ENCODE measurements at places on chromosomes 16 and 17. TPM values are rescaled to one million over a fixed set of nuclear protein-coding genes. Genes with fewer than 3 reads are reported as not detected.

RAB37 gene
- total RNA-seq, result 1.0 TPM

LONP2 gene
- 22.2 TPM for total RNA-seq

GUCY2D gene
- total RNA-seq, result 0.03 TPM

CUEDC1 gene
- total RNA-seq, result 45.5 TPM

NHERF1 gene
- 298 TPM for total RNA-seq

RNF222 gene
- total RNA-seq, result not detected

HBQ1 gene
- total RNA-seq, result not detected

MMP28 gene
- total RNA-seq, result 0.25 TPM

KRTAP9-8 gene
- not detected for total RNA-seq

SLC16A11 gene
- not detected for total RNA-seq

OR1A1 gene
- not detected for total RNA-seq

CES4A gene
- total RNA-seq, result 3.0 TPM

CCL8 gene
- total RNA-seq, result not detected

PLCG2 gene
- total RNA-seq, result 1.6 TPM

DLG4 gene
- total RNA-seq, result 1.6 TPM

RPGRIP1L gene
- total RNA-seq, result 4.1 TPM

PKMYT1 gene
- 86.3 TPM for total RNA-seq

SLC2A4 gene
- 0.38 TPM for total RNA-seq

KRTAP4-4 gene
- total RNA-seq, result not detected

BIRC5 gene
- total RNA-seq, result 114 TPM

ELMO3 gene
- 57.4 TPM for total RNA-seq

RTN4RL1 gene
- total RNA-seq, result not detected

C17orf113 gene
- total RNA-seq, result 3.7 TPM

GRCh38 chr16:69171325-69172084 lies 15.5 kb upstream of the SNTB2 start:
- DNase-seq, result no peak

GRCh38 chr17:49582789-49583188 lies 7.1 kb downstream of the NXPH3 start:
- DNase-seq, result no peak

DNA sequence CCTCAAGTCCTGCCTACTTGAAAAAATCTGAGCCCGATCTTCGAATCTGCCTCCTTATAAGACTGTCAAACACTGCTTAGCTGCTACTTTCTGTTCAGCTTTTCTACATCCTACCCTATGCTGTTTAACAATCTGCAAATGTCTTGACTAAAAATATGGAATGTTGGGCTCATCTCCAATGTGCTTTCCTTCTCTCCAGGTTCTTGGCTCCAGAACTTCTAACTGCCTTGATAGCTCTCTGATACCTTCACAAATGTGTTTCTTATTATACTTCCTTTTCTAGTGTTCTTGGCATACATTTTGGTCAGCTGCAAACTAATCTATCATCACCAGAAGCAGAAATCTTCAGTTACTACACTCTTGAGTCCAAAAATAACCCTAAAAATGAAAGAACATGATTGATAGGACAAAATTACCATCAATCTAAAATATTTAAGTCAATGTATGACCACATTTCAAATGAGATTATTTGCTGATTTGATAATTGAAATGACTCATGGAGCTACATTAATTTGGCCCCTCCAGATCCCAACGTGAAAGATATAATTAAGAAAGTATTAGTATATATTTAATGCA lies 372.3 kb upstream of the MON1B start:
- DNase-seq, result no peak

GRCh38 chr17:7634384-7634783 lies 4.4 kb downstream of the SHBG start:
- DNase-seq, result peak; percentile 20

- no peak for DNase-seq
Measured at GRCh38 chr16:69239851-69240250, 52.9 kb downstream of the SNTB2 start.

DNA sequence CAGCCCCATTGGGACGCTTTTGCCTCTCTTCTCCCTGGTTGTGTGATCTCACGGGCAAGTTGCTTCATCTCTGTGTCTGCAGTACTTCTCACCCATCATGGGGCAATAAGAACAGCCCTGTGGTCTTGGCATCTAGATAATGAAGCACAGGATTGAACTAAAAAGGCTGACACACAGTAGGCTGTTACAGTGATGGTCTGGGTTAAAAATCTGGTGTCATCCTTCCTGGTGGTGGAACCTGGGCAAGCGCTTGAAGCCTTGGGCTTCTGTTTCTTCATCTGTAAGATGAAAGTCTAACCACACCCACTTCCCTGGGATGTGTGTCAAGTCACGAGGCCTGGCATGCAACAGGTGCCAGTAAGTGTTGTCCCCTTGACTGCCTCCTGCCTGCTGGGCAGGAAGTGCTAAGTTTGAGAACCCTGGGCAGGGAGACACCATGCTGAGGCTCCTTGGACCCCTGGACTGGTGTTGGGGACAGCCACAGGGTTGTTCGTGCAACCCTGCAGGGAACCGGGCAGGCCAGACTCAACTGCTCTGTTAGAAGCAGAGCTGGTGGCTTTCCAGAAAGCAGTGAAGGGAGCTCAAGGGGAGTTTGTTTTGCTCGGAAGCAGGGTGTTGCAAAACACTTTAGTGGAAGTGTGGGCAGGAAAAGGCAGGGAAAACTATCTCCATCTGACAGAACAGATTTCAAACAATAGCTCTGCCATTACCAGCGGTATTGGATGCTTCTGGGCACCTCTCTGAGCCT lies 5.9 kb upstream of the MAP2K3 start:
- DNase-seq, result no peak

DNA sequence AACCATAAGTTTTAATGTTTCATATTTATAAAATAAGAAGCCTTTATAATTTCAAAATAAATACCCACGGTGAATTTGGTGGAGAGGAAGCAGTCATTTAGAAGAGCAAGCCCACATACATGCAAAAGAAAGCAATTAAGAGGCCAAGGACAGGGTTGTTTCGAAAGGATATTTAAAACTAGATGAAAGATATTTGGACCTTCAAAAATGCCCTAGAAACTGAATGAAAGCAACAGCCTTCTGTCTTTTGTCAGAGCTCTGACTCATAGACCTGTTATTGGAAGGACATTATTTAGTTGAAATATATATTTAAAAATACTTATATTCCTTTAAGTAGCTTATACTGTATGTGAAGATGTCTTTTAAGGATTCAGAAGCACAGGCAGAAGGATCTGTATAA lies 8.6 kb upstream of the METTL9 start:
- DNase-seq, result no peak

- DNase-seq, result no peak
Measured at GRCh38 chr16:52466994-52467393, 79.9 kb downstream of the TOX3 start.

DNA sequence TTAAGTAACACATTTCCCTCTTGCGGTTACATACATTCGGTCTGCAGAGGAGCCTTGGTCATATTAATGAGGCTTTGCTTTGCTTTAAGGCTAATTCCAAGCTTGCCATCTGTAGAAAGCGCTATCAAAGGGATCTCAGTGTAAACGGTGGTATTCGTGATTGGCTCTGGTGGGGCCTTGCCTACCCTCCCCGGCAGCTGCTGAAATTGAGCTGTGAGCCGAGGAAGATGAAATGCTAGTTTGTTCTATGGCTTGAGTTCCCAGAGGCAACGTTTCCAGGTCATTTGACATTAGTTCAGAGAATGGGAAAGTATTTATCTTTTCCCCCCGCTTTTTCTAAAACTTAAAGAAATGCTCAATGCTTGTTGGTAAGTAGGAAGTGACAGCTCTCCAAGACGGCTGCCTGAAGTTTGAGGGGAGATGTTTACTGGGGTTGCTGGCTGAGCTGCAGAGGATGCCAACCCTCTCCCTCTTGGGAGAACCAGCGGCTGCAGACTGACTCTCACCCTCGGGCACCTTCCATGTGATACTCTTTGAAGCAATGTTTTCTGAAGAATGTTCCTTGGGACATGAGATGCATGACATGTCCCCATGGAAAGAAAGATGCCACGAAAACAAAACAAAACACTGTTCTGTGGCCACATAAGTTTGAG lies 458.7 kb upstream of the EEF2KMT start:
- no peak for DNase-seq

GRCh38 chr16:84647828-84648594 lies at the start of gene KLHL36:
TSS of gene KLHL36 (plus strand) at chr16:84648511. CDS start at chr16:84650868, 2,357 bp downstream.
- peak; percentile 28 for DNase-seq

DNA sequence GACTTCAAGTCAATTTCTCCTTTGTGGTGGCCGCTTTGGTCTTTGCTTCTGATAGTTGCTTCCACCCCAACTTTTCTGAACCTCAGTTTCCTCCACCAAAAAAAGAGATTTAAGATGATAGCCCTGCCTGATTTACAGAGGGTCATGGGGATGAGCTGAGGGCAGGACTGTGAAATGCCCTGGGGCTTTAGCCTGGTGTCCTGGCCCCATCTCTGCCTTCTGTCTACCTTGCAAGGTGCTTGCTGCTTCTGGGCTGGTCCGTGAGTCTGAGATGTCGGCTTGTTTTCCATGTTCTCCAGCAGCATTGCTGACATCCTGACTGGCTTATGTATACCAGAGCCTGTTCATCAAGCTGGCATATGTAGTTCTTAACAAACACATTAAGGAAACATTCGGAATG lies 191.9 kb upstream of the MPHOSPH6 start:
- no peak for DNase-seq

- no peak for DNase-seq
Measured at GRCh38 chr17:27414271-27414670, 42.0 kb upstream of the KSR1 start.

DNA sequence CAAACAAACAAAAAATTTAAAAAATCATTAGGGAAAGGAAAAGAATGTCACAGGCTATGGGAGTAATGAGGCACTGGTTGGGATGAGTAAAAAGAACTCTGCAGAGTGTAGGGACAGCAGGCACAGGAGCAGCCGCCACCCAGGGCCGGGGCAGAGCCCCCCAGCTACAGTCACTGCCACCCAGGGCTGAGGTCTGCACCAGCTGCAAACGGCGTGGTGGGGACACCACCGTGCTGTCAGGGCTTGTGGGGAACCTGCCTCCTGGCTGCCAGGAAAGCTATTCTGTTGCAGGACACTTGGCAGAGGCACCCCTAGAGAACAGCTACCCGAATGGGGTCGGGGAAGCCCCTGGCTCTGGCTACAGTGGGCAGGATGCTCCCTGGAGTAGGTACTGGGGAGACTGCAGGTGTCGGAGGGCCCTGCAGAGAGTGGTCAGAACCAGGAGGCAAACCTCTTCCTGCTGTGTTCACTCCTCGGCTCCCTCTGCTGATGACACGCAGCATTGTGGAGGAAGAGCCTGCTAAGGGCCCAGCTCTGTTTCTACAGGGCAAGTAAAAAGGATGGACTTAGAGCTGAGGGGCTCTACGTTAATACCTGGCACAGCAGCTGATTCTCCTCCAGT lies 32.3 kb upstream of the CAPN15 start:
- peak; percentile 59 for DNase-seq

- DNase-seq, result no peak
Measured at GRCh38 chr16:2749476-2749875, 3.0 kb upstream of the SRRM2 start.

- no peak for DNase-seq
Measured at GRCh38 chr16:69741519-69741918, 13.2 kb downstream of the NOB1 start.

- no peak for DNase-seq
Measured at GRCh38 chr17:6756425-6757031, 682 bp downstream of the XAF1 start.

DNA sequence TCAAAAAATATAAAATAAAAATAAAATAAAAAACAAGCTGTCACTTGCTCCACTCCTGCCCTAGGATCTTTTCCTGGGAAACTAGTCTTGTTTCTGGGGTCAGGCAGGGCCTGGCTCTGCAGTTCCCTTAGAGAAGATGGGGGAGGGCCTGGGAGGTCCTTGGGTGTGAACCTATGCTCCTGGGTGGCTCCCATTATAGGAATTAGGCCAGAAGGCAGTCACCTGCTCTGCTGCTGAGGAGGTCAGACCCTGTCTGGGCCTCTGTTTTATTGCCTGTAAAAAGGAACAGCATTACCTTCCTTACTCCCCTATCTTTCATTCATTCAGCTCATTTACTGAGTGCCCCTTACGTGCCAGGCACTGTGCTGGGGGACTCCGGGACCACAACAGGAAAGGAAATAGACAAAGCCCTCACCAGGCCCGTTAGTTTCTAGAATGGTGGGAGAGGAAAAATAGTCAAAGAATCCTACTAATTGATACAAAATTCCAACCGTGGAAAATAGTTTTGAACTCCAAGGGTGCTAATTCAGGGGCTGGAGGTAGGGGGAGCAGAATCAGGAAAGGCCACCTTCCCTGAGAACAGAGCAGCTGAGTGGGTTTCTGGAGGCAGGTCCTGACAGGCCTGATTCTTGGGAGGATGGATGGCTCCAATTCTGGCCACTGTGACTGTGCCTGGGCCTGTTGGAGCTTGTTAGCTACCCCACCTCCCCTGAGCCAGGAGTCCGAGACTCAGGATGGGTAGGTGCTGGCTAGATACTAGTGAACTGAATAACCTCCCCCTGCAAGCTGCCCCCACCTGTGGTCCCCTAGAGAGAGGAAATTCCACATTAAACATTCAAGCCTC lies 1.3 kb upstream of the SLC46A1 start:
- DNase-seq, result no peak

Measured in HT-29 (cell line).